ENCODE measurements at places on chromosomes 7 and 10.

GRCh38 chr7:131370523-131370968, 42.9 kb downstream of the MKLN1 start:
- DNase-seq, result no peak

- no peak for DNase-seq
These were observed 180.1 kb upstream of the CCDC6 start for GRCh38 chr10:60086421-60086820.

- peak; percentile 15 for DNase-seq
These were observed 57.2 kb downstream of the AKR1E2 start for GRCh38 chr10:4883079-4883739.

DNA sequence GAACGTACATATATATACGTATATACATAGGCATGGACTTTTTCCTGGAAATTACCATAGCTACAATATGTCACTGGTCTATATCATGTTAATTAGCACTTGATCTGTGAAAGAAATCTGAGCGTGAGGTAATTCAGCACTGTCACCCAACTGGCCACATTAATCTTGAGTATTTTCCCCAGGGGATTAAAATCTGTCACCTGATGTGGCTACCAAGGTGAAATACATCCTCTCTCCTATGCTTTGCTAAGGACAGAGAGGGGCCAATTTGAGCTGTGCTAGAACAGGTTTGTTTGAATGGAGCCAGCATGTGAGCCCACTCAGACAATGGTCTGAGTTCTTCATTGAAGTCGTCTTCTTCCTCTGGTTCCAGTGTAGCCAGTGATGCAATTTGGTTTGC, 33.3 kb downstream of the CYCS start:
- DNase-seq, result no peak

DNA sequence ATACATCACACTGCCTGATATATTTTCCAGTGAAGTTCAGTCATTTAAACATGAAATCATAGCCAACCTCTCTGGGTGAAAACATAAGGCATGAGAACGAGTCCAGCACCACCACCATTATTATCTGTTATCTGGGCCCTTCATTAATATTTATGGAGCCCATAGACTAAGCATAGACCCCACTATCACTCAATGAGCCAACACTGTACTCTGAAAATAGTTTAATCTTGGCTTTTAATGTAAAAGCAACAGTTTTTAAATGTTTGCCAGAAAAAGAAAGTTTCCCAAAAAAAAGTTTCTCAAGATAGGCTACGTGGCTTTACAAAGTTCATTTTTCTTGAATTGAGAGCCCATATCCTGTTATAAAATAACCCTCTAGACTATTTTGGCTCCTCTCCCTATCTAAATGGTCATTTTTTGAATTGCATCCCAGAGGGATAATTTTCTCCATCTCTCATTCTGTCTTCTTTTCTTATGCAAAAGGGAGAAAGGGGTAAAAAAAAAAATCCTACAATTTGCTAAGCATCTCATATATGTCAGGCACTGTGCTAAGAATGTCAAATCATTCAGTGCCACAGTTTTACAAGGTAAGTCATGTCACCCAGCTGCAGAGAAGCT, 66.1 kb downstream of the FZD1 start:
- DNase-seq, result no peak

- no peak for DNase-seq
These were observed 15.3 kb downstream of the GPRIN2 start for GRCh38 chr10:46541017-46541661.

- no peak for DNase-seq
These were observed 15.1 kb downstream of the FAM53B start for GRCh38 chr10:124728830-124729661.

DNA sequence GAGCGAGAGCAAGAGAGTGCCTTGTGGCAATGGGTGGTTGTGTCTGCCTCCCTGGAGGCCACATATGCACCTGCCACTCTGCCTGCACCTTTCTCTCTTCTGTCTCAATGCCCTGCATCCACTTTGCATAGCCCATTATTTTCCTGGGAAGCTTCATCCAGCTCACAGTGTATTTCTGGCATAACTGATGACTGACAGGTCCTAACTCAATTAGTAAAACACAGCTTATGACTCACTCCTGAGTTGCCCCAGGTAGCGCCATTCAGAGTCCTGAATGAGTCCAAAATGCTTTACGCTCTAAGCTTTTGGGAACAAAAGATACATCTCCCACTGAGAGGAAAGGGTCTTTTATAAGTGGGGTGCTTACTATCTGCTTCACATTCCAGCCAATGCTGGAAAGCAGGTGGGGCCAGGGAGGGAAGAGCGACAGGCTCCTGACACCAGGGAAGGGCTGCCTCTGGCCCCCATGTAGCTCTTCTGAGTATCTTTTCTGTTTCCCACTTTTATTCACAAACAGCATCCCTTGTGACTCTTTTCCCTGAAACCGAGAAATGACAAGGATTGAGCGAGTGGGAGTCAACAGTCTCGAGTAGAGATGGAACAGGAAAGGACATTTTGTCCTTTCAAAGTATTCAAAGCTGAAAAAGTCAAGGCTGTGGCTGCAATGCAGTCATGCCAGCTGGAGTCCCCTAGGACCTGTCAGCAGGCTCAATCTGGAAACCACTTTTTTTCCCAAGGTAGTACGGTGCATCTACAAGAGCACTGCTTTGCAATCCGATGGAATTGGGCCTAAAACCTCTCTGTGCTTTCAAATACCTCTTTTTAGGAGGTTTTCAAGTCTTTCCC, 479.3 kb upstream of the PODXL start:
- no peak for DNase-seq

- no peak for DNase-seq
These were observed 44.7 kb downstream of the PDE1C start for GRCh38 chr7:32025381-32026082.

- DNase-seq, result no peak
These were observed 182 bp downstream of the CCDC136 start for GRCh38 chr7:128791972-128792327.

- DNase-seq, result no peak
These were observed 76.9 kb upstream of the KCNIP2 start for GRCh38 chr10:101920546-101920945.

DNA sequence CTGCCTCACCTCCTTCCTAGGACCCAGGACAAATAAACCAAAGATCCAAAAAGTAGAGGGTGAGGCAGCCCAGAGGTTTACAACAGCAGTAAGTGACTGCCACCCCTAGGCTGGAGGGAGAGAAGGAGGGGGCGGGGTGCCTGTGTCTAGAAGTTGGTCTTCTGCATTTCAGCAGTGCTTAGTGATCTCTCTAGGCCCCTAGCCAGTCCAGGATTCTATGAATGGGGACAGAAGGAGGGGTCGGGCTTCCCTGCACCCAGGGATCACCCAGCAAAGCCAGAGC, 62.8 kb upstream of the KDM7A start:
- no peak for DNase-seq

- DNase-seq, result no peak
These were observed 618.3 kb downstream of the LRMDA start for GRCh38 chr10:76049581-76050290.

GRCh38 chr10:77702166-77702565, 64.6 kb upstream of the KCNMA1 start:
- no peak for DNase-seq

DNA sequence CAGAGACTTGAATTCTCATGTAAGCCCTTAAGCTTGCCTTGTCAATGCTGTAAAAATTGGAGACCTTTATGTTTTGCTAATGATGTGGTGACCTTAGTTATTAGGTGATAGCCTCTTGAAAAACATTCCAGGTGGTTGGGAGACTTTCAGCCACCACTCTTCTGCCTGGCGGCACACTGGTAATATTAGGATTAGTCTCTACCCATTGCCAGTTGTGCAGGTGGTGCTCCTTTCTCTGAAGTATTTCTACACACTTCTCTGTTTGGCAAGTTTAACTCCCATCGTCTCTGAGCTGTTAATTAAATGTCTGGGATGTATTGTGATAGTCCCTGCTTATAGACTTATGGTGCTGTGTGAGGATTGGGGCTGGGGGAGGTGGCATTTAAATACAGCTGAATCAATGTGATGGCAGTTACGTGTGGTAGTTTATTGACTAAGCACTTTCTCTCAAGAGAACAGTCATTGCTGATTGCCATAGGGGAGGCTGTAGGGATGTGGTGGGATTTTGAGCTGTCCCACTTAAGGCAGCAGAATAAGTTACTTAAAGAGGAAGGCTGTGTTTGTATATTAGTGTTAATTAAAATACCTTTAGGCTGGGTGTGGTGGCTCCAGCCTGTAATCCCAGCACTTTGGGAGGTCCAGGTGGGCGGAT, 61.7 kb downstream of the DAGLB start:
- DNase-seq, result no peak

- DNase-seq, result no peak
These were observed 629.8 kb downstream of the KCNMA1 start for GRCh38 chr10:77007834-77008233.

DNA sequence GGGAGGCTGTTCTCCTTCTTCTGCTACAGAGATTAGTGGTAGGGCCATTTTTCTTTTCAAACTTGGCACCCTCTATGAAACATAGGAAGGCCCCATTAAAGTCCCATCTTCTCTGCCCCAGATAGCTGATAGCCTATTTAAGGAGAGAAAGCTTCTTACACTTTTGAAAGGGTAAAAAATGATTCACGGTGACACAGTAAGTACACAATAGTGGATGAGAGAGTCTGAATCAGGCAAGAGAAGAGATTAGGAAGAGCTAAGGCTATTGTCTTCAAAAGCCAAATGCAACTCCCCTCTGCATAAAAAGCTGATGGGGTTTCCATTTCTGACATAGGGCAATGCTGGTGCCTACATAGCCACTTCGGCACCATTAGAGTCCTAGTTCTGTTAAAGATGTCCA, 3.6 kb downstream of the INA start:
- no peak for DNase-seq

DNA sequence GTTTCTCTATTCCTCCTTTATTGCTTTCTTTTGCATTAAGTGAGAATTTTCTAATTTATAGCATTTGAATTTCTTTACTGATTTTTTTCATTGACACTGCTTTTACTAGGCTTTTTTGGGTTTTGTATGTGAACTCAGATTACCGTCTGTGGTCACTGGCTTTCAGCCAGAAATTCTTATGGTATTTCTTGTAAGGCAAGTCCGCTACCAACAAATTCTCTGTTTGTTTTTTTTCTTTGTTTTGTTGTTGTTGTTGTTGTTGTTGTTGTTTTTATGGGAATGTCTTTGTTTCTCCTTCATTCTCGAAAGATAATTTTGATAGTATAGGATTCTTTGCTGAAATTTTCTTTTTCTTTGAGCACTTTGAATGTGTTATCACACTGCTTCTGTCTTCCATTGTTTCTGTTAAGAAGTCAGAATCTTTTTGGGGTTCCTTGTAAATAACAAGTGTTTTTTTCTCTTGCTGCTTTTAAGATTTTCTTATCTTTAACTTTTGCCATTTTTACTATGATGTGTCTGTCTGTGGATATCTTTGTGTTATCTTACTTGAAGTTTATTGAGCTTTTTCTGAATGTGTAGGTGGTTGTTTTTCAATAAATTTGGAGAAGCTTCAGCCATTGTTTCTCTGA, 7.2 kb downstream of the NET1 start:
- no peak for DNase-seq

- no peak for DNase-seq
These were observed 138.9 kb upstream of the LYZL1 start for GRCh38 chr10:29150010-29150409.

All from HepG2 (cell line).